ENCODE measurements at places on chromosomes 16 and 17. TPM values are rescaled to one million over a fixed set of nuclear protein-coding genes. Genes with fewer than 3 reads are reported as not detected.

Gene RNF112
- 2.3 TPM for total RNA-seq

DNA sequence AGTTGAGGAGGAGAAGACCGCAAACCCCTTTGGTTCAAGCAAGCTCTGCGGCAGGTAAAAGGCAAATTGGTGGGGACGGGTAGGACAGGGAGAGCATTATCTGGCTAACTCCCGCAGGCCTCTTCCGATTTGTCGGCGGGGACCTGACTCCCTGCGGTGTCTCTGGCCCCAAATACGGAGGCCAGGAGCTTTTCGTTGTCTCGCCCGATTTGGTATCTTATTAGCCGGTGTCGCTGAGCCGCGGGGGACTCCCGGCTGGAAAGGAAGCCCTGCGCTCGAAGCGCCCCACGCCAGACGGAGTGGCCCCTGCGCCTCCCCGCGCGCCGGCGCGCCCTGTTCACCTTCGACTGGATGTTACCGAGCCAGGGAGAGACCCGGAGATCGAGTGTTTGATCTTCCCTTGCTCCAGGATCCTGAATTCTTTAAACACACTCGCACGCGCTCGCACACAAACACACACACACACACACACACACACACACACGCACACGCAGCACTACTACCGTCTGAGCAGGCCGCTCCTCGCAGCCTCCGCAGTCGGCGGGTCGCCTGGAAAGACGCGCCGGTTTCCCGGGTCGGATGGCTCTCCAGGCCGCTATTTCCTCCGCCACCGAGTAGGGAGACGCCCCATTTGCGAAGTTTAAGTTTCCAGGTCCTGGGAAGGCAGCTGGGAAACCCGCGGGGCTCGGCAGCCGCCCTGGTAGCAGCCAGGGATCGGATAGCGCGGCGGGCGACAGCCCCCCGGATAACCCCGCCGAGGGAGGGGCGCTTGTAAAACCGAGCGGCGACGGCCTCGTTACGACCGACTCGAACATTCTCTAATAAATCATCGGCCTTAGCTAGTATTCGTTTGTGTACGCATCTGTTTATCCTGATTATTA, 3.3 kb downstream of the PRAC1 start:
- no peak for DNase-seq

GRCh38 chr17:27721797-27722196, 78.5 kb downstream of the NOS2 start:
- DNase-seq: no peak

GRCh38 chr17:17305281-17305801, 2.2 kb downstream of the NT5M start:
- DNase-seq: no peak

- no peak for DNase-seq
Observed at GRCh38 chr17:64632194-64632593, 29.9 kb downstream of the SMURF2 start.

- no peak for DNase-seq
Observed at GRCh38 chr16:81521141-81521626, 76.6 kb downstream of the CMIP start.

DNA sequence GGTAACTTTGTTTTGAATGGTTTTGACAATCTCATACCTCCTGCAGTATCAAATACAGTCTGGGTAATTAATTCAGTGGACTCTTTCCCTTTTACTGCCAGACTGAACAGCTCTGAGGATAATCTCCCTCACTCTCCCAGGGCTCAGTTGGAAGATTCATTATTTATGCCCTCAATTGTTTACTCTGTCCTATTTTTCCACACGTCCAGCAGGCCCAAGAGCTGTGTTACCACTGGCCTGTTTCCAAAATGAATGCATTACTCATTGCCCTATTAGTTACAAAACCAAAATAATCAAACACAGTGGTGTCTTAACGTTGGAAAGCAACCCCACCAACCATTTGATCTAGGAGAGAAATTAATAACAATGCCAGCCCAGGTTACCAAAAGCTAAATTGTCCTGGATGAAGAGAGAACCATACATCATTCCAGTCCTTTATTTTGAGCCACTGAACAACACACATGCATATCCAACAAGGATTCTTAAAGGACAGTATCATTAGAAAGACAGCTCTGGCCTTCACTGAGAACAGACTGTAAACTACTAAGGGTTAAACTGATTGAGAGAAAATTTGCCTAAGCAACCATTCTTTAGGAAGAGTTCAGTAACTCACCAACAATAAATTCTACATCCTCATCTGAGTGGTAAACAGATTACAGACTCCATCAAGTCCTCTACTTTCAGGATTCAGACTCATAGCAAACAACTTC, 34.5 kb downstream of the FAM222B start:
- DNase-seq: peak; percentile 83

DNA sequence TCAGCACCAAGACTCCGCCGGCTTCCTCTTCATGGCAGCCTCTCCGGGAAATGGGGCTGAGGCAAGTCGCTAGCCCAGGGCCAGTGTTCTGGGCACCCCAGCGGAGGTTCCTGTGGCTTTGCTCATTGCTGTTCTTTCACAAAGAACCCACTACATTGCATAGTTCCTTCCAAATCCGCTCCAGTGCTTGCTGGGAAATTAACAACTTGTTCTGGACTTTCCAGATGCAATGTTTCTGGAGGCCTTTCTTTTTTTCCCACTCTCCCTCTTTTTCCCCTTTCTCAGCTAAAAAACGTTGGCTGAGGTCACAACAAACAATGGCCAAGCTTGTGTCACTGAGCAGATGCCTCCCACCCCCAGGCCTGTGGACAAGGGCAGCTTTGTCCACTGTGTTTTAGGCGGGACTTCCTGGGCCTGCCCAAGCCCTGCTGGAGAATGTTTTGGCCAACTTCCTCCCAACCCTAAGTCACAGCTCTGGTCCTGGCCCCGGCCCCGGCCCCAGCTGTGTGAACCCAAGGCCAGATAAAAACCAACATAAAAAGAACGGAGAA, 131.5 kb upstream of the RCVRN start:
- no peak for DNase-seq

Gene GRAPL
- total RNA-seq: not detected

GRCh38 chr16:5504064-5504781, 406.6 kb upstream of the EEF2KMT start:
- DNase-seq: no peak

Gene OR1A1
- not detected for total RNA-seq

GRCh38 chr16:86033016-86033474, 134.1 kb downstream of the IRF8 start:
- DNase-seq: no peak

DNA sequence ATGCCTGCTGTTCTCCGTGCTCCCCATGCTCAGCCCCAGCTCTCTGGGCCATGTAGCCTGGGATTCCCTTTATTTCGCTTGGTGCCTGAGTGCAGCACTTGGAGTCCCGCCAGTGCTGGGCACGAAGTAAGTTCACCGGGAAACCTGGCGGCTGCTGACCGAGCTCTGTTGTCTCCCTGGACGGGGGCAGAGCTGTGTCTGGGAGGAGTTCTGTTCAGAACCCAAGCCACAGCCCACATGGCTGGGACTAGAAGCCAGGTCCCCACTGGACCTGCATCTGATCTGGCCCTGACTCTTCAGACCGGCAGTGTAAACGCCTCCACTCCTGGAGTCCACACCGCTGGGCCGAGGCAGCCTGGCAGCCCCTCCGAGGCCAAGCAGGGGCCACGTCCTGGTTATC, 37.5 kb upstream of the CIBAR2 start:
- DNase-seq: no peak

GRCh38 chr17:28667870-28668269, 5.9 kb downstream of the SUPT6H start:
- no peak for DNase-seq

- no peak for DNase-seq
Observed at GRCh38 chr16:1696863-1697262, 9.1 kb upstream of the MAPK8IP3 start.

All from fibroblast of the aortic adventitia (primary cell).